Pericardium fibroblast (primary cell): ENCODE measurements at places on chromosomes 11 and 22. TPM values are rescaled to one million over a fixed set of nuclear protein-coding genes. Genes with fewer than 3 reads are reported as not detected.

The OR52E8 gene
- total RNA-seq = not detected in 2 replicates

The NAALADL1 gene
- total RNA-seq = 17.2 and 38.7 TPM in 2 replicates

The PDHX gene
- total RNA-seq = 10.2 and 18.6 TPM in 2 replicates

The OR52N4 gene
- not detected in 2 replicates for total RNA-seq

The PLAAT3 gene
- total RNA-seq = 18.6 and 39.1 TPM in 2 replicates

The MAJIN gene
- total RNA-seq = not detected in 2 replicates

The SERGEF gene
- 13.0 and 15.4 TPM in 2 replicates for total RNA-seq

The RAB30 gene
- 7.6 and 8.9 TPM in 2 replicates for total RNA-seq

The TIGD3 gene
- total RNA-seq = 0.12 TPM in 1 of 2 replicates, not detected in the other

The FOSL1 gene
- total RNA-seq = 4.9 and 8.5 TPM in 2 replicates

The LRRC32 gene
- 36.2 and 95.5 TPM in 2 replicates for total RNA-seq

The MMP8 gene
- total RNA-seq = not detected in 2 replicates

The SAA2 gene
- total RNA-seq = 0.47 TPM in 1 of 2 replicates, not detected in the other

The USP2 gene
- 0.58 TPM in 1 of 2 replicates, not detected in the other for total RNA-seq

The CELSR1 gene
- total RNA-seq = 1.1 and 2.8 TPM in 2 replicates

The CARD16 gene
- 2.6 and 7.1 TPM in 2 replicates for total RNA-seq

The TRIM48 gene
- not detected in 2 replicates for total RNA-seq

The OR5T3 gene
- total RNA-seq = not detected in 2 replicates

The CCDC116 gene
- total RNA-seq = not detected in 2 replicates

The MOGAT2 gene
- not detected in 2 replicates for total RNA-seq

The EIF4G2 gene
- total RNA-seq = 461 and 526 TPM in 2 replicates

The DLG2 gene
- 0.12 and 1.6 TPM in 2 replicates for total RNA-seq

The CHEK2 gene
- total RNA-seq = 8.3 and 9.7 TPM in 2 replicates
